Stimulated activated CD4-positive, alpha-beta T cell treated with anti-CD3 and anti-CD28 coated beads, Interleukin-2, amount 100 ng/mL, for 48 hours (primary cell): ENCODE measurements at places on chromosomes 11 and 22.

- peak; percentile 18 for DNase-seq
These were observed 14.9 kb upstream of the MS4A4A start for GRCh38 chr11:60265373-60266214.

DNA sequence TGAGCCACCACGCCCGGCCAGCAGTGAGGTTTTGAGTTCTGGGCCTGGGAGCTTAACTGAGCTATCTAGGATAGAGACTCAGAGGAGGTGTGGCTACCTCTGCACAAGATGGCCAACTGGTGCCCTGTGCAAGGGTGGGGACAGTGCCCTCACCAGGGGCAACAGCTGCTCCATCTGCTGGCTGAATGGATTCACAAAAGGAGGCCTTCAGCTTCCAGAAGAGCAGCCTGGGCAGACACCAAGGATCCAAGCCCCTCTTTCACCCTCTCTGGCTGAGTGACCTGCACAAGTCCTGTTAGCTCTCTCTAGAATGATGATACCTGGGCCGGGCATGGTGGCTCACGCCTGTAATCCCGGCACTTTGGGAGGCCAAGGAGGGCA, 33.5 kb upstream of the BAIAP2L2 start:
- DNase-seq, result no peak

DNA sequence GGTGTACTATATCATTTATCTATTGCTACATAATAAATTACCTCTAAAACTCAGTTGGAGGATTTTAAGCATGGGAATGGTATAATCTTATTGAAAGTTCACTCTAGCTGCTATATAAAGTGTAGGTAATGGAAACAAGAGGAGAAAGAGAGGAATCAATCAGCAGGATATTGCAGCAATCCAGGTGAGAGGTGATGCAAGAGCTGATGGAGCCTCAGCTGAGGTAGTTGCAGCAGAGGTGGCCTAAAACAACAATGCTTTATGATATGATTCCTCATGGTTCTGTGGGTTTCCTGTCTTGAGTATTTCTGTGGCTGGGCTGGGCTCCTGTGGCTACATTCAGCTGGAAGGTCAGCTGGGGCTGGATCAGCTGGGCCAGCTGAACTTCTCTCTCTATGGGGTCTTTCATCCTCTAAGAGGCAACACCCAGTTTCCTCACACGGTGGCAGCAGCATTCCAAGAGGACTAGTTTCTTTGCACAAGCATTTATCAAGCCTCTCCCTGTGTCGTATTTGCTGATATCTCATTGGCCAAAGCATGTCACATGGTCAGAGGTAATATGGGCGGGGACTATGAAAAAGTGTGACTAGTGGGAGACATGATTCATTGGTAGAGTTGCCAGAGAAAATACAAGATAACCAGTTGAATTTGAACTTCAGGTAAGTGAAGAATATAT, 135.4 kb upstream of the LARGE1 start:
- DNase-seq, result no peak

GRCh38 chr22:48098243-48098920, 1335.9 kb downstream of the TBC1D22A start:
- DNase-seq, result no peak

- DNase-seq, result no peak
These were observed 363.2 kb downstream of the TBC1D22A start for GRCh38 chr22:47125603-47126002.

GRCh38 chr22:24393012-24393559, 34.3 kb upstream of the ADORA2A start:
- no peak for DNase-seq

DNA sequence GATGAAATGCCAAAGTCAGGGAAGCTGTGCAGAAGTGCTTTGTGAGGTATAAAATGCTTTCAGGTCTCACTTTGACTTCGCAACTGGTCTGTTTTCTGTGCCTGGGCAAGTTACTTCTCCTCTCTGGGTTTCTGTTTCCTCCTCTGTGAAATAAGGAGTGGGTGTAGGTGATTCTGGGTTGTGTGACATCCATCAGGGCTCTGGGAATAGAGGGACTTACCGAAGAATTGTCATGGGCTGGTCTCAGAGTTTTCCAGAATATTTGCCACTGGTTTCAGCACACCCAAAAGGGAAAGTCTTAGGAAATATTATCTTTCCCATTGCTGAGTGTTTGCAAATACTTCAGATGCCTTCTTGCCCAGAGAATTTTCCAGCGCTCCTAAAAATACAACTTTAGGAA, 118.4 kb downstream of the KIAA1671 start:
- no peak for DNase-seq

DNA sequence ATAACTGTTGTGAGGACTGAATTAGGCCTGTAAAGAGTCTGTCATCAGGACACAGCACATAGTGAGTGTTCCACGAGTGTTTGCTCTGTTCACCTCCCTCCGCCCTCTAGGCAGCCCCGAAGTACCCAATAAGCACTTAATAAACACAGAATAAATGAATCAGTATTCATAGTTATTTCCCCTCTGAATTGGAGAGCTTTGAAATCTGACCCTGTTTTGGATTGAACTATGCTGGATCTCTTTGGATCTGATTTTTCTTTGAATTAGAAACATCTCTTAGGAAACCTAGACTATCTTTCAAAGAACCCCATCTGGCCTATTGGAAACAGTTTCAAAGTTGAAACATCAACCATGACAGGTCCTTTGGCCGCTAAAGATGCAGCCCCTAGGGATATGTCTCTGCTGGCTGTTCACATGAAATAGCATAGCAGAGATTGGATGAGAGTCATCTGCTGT, 615.5 kb downstream of the NTM start:
- no peak for DNase-seq

- DNase-seq, result no peak
These were observed 1.9 kb upstream of the SYT8 start for GRCh38 chr11:1832920-1833295.

GRCh38 chr11:11227296-11228085, 125.6 kb downstream of the CSNK2A3 start:
- no peak for DNase-seq

GRCh38 chr11:128493570-128493965, 93.8 kb downstream of the ETS1 start:
- no peak for DNase-seq

GRCh38 chr11:72241291-72241781, 2.6 kb downstream of the PHOX2A start:
- no peak for DNase-seq
